Parietal lobe (tissue), 2 donors: ENCODE measurements at places on chromosomes 11 and 22. TPM values are rescaled to one million over a fixed set of nuclear protein-coding genes. Genes with fewer than 3 reads are reported as not detected.

TMPRSS13 gene
- 0.63 TPM for total RNA-seq

PLA2G6 gene
- total RNA-seq, result 43.5 TPM

TPST2 gene
- total RNA-seq, result 19.4 TPM

TMEM86A gene
- 7.5 TPM for total RNA-seq

NRGN gene
- total RNA-seq, result 1.9 TPM

DEFB131B gene
- total RNA-seq, result not detected

CREB3L1 gene
- 1.3 TPM for total RNA-seq
